ENCODE measurements at places on chromosomes 16 and 17.

DNA sequence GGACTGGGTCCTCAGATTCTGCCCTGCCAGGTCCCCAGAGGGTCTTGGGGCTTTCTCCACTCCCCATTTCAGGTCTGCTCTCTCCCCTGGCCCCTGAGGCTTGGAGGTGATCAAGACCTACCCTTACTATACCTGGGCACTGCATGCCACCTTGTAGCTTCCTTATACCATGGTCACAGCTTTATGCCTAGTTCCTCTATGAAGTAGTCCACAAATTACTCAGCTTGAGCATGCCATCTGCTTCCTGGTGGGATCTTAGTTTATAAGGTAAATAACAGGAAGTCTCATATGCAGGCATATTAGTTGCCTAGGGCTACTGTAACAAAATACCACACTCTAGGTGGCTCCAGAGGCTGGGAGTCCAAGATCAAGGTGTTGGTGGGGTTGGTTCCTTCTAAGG lies 11.0 kb upstream of the PMFBP1 start:
- no peaks in the 10 kb centered on the region for H3K27me3 ChIP-seq
- no peak for DNase-seq
- no peaks in the 10 kb centered on the region for H3K4me1 ChIP-seq

DNA sequence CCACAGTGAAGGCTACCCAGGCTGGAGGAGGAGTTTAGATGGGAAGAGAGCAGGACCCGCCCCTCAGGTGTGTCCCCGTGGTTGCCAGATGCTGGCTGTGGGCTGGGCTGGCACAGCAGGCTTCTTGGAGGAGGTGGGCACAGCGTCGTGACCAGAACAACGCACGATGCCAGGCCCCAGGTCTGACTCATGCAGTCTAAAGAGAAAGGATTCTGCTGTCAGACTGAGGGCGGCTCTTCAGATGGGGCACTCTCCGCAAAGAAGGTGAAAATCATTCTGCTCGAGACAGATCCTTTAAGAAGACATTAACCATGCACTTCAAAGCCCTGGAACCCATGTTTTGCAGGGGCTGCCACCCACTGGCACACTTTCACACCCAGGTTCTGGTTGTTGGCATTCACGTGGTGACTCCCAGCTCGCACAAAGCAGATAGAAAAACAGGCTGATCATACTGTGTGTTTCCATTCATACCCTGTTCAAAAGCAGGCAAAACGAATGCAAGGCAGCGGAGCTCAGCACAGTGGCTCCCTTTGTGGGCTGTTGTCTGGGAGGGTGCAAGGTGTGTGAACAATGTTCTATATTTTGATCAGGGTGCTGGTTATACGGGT lies 19.0 kb downstream of the CACNG4 start:
- no peak overlapping the region for H3K4me3 ChIP-seq
- H3K36me3 ChIP-seq, result no peaks in the 10 kb centered on the region
- peaks cover 58% of the 10 kb centered on the region for H3K27me3 ChIP-seq
- no peak overlapping the region for H3K27ac ChIP-seq
- DNase-seq, result no peak

DNA sequence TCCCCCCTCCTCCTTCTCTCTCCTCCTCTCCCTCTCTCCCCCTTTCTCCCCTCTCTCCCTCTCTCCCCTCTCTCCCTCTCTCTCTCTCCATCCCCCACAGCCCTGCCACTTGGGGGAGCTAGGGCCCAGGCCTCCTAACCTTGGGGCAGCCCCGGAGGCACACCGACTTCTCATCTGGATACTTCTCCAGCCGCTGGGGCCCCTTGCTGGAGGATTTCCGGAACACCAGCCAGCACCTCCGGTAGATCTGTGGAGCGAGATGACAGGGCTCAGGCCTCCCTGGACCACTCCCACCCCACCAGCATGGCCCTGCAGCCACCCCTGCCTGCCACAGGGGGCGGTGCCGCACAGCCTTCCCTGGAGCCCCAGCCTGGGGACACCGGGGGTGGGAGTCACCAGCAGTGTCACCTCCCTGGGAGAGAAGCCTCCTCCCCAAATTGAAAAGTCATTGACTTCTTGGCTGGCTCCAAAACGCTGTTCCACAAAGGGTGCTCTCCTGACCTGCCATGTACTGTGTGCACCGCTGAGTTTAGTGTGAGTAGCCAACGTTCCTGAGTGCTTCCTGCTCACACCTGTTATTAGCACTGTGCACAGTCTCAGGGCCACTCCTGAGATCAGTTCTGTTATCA lies 10.5 kb downstream of the DOK4 start:
- H3K27me3 ChIP-seq, result no peaks in the 10 kb centered on the region
- peak; percentile 68 for DNase-seq
- peak overlapping the region; percentile 77 for H3K27ac ChIP-seq
- peak overlapping the region; percentile 41 for H3K4me3 ChIP-seq

DNA sequence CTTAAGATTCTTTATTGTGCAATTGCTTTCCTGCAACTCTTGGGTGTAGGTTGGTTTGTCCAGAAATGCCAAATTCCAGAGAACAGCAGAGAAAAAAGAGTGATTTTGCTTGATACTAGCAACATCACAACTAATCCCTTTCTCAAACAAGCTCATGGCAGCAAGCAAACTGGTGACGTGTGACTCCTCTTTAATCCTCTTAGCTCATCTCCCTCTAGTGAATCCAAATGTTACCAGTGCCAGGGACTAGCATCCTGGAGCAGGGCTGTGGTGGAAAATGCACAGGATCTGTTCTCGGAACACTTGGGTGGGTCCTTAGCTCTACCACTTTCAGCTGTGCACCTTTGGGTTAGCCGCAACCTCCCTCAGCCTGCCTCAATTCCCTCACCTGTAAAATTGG lies 204.0 kb upstream of the CCL2 start:
- H3K27me3 ChIP-seq, result peaks cover 47% of the 10 kb centered on the region
- H3K4me1 ChIP-seq, result no peaks in the 10 kb centered on the region
- no peak overlapping the region for H3K4me3 ChIP-seq
- H3K36me3 ChIP-seq, result no peaks in the 10 kb centered on the region
- H3K27ac ChIP-seq, result no peak overlapping the region

DNA sequence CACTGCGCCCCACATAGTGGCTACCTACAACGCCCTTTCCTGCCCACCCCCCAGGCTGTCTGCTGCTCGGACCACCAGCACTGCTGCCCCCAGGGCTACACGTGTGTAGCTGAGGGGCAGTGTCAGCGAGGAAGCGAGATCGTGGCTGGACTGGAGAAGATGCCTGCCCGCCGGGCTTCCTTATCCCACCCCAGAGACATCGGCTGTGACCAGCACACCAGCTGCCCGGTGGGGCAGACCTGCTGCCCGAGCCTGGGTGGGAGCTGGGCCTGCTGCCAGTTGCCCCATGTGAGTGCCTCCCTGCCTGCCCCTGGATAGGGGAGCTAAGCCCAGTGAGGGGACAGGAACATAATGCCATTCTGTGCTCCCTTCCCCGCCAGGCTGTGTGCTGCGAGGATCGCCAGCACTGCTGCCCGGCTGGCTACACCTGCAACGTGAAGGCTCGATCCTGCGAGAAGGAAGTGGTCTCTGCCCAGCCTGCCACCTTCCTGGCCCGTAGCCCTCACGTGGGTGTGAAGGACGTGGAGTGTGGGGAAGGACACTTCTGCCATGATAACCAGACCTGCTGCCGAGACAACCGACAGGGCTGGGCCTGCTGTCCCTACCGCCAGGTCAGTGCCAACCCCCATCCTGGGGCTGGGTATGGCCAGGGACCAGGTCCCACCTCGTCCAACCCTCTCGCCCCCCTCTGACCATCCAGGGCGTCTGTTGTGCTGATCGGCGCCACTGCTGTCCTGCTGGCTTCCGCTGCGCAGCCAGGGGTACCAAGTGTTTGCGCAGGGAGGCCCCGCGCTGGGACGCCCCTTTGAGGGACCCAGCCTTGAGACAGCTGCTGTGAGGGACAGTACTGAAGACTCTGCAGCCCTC lies 7.1 kb downstream of the GRN start:
- H3K27me3 ChIP-seq, result no peaks in the 10 kb centered on the region
- no peak for DNase-seq
- peaks cover under 1% of the 10 kb centered on the region for H3K36me3 ChIP-seq
- H3K4me1 ChIP-seq, result peaks cover 9% of the 10 kb centered on the region

GRCh38 chr17:57442914-57443571 lies 186.7 kb downstream of the MSI2 start:
- DNase-seq, result peak; percentile 15
- H3K36me3 ChIP-seq, result peaks cover 7% of the 10 kb centered on the region
- H3K27ac ChIP-seq, result peak overlapping the region; percentile 85

DNA sequence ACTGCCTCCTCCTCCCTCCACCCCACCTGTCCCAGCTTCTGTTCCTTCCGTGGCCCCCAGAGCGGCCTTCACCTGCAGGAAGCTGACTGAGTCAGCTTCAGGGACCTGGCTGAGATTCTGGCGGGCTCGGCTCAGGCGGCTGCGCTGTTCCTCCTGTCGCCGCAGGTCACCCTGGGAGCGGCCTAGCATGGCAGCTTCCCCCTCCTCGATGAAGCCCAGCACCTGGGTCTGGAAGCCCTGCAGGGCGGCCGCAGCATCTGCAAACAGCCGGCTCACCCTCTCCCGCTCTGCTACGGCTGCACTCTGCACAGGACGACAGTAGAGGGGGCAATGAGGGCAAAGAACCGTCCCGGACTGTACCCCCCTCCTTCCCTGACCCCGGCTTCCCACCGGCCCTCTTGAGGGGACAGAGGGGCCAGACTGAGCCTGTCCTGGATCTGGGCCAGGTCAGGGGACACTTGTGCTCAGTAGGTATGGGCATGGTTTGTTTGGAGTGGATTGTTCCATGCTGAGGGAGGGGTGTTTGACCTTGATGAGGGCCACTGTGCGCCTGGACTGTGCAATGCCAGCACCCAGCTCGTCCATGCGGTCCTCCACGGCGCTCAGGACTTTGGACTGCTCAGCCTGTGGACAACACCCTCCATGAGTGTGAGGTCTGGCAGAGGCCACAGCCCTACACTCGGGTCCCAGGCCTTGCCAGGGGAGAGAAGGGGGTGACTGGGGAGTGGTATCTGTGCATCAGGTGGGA lies 2.0 kb downstream of the TRIM47 start:
- peak overlapping the region; percentile 75 for H3K27ac ChIP-seq
- no peaks in the 10 kb centered on the region for H3K27me3 ChIP-seq
- peak; percentile 65 for DNase-seq
- H3K4me1 ChIP-seq, result peaks cover 21% of the 10 kb centered on the region
- H3K36me3 ChIP-seq, result peaks cover 2% of the 10 kb centered on the region

DNA sequence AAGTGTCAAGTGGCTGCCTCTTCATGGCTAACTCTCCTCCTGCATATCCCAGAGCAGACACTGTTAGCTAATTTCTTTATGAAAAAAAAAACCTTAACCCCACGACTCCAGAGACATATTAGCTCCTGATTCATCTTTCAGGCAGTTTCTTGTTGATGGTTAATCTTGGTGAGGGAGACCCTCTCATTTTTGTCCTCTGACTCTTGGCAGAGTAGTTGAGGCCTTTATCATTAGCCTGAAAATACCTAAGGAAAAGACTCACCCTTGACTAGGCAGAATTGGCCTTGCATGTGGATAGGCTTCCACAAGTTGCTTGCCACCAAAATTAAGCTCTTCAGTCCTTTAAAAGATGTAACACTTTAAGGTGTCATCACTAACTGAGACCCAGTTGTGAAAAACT lies 4.0 kb downstream of the CRYBA1 start:
- H3K27ac ChIP-seq, result no peak overlapping the region
- H3K4me1 ChIP-seq, result no peaks in the 10 kb centered on the region
- no peaks in the 10 kb centered on the region for H3K27me3 ChIP-seq
- no peak overlapping the region for H3K4me3 ChIP-seq
- H3K36me3 ChIP-seq, result peaks cover 32% of the 10 kb centered on the region

GRCh38 chr16:19683453-19684236 lies 34.4 kb downstream of the KNOP1 start:
- no peaks in the 10 kb centered on the region for H3K27me3 ChIP-seq
- no peak overlapping the region for H3K27ac ChIP-seq
- H3K36me3 ChIP-seq, result peaks cover 12% of the 10 kb centered on the region
- H3K4me1 ChIP-seq, result peaks cover 10% of the 10 kb centered on the region

DNA sequence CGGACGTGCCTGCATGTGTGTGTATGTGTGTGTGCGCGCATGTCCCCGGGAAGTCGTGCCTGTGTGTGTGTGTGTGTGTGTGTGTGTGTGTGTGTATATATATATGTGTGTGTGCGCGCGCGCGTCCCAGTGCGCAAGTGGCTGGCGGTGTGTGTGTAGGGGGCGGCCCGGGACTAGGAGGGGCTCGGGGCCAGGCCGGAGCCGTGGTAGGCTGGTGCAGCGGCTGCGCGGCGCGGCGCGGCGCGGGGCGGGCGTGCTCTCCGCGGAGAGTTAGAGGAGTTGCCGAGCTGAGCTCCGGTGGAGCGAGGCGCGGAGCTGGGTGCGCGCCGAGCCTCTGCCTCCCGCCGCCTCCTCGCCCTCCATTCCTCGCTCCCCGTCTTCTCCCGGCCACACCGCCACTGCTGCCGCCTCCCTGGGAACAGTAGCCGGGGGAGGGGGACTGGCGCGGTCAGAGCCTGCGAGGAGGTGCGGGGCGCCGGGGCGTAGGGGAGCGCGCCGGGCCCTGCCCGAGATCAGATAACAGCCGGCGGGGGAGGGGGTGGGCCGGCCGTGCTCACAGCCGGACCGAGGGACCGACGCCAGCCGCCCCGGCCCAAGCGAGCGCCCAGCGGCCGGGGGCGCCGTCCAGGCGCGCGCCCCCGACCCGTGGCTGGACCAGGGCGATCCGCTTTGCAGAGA lies at the start of gene KCNJ12:
Gene KCNJ12, plus strand, starts transcription at position 277 of the 678 bp plus-strand sequence. CDS start 38,986 bp downstream, outside the sequence.
- no peaks in the 10 kb centered on the region for H3K36me3 ChIP-seq
- peak within 1 kb of the TSS; percentile 64 for H3K4me3 ChIP-seq
- H3K27ac ChIP-seq, result no peak within 1 kb of the TSS
- peaks cover 19% of the 10 kb centered on the region for H3K27me3 ChIP-seq
- DNase-seq, result no peak

DNA sequence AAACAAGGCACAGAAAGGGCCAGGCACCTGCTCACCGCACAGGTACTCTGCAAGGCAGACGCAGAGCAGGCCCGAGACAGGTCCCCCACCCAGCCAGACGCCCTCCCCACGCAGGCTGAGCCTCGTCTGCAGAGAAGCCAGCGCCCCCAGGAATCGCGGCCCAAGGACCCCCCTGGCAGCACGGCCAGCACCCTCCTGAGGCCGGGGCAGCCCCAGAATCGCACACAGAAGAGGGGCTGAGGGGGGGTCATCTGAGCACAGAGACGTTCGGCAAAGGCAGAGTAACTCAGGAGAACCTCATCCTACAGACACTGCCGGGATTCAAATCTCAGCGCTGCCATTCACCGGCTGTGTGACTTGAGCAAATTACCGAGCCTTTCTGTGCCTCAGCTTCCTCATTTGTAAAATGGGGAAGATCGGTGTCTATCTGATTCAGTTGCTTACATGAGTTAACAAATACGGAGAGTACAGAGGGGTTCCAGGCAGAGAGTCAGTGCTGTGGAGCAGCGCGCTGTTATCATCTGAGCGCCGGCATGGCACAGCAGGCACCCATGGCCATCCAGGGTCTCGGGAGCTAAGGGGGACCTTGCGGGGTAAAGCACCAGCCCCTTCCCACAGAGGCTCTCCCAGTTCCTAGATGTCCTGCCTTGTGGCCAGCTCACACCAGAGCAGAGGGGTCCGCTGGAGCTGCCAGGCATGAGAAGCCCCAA lies 10.4 kb downstream of the EMC6 start:
- peaks cover 15% of the 10 kb centered on the region for H3K36me3 ChIP-seq
- no peak overlapping the region for H3K27ac ChIP-seq
- H3K4me3 ChIP-seq, result no peak overlapping the region
- H3K4me1 ChIP-seq, result peaks cover 20% of the 10 kb centered on the region
- no peaks in the 10 kb centered on the region for H3K27me3 ChIP-seq
- DNase-seq, result no peak

- DNase-seq, result no peak
- peaks cover 3% of the 10 kb centered on the region for H3K4me1 ChIP-seq
Observed at GRCh38 chr16:46932802-46933201, 40.7 kb downstream of the DNAJA2 start.

- peak within 1 kb of the TSS; percentile 88 for H3K4me3 ChIP-seq
- H3K27ac ChIP-seq, result peak within 1 kb of the TSS; percentile 85
- peaks cover 11% of the 10 kb centered on the region for H3K4me1 ChIP-seq
- no peaks in the 10 kb centered on the region for H3K36me3 ChIP-seq
- DNase-seq, result peak; percentile 5
Observed at GRCh38 chr17:10729334-10730193, at the start of gene TMEM220. TSS of gene TMEM220 (minus strand) at chr17:10730023. CDS start at chr17:10729851, 172 bp downstream.

All from effector memory CD8-positive, alpha-beta T cell (primary cell).